ENCODE measurements at places on chromosomes 3 and 15.
A peak's percentile ranks its signal among the peaks of the same experiment; 100 is the strongest.

- no peak for DNase-seq
Observed at GRCh38 chr3:181782306-181782954, 70.7 kb downstream of the SOX2 start.

DNA sequence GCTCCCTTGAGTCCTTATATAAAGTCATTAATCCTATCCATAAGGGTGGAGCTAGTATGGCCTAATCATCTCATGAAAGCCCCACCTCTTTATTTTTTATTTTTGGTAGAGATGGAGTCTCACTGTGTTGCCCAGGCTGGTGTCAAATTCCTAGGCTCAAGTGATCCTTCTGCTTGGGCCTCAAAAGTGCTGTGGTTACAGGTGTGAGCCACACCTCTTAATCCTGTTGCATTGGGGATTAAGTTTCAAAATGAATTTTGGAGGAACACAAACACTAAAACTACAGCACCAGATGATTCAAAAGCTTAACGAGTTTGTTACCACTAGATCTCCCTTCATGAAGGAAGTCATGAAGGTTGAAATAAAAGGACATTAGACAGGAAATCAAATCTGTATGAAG is 27.7 kb downstream of the RAB7A start:
- DNase-seq: no peak

DNA sequence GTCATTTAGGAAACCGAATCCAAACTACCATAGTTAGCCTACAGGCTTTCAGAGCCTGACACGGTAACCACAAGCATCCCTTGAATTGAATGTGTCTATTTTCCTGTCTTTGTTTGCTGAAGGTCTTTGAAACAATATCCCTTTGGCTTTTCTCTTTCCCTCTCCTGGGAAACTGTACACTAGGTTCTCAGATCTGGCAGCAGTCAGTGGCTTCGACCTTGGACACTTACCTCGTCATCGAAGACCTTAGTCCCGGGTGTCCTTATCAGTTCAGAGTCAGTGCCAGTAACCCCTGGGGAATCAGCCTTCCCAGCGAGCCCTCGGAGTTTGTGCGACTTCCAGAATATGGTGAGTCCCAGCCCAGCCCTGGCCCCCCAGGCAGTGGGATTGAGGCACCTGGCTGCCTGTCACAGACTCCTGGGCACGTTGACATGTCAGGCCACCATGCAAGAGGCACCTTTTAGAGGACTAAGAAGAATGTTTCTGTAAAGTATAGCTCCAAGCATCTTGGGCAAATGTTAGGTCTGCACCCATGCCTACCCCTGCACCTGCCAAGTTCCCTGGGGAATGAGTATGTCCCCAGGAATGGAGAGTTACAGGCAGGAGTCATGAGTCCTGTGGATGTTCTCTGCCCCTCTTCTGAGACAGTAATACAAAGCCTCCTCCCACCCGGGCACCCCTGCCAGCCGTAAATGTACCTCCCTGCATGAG is 30.4 kb upstream of the UMPS start:
- DNase-seq: no peak

DNA sequence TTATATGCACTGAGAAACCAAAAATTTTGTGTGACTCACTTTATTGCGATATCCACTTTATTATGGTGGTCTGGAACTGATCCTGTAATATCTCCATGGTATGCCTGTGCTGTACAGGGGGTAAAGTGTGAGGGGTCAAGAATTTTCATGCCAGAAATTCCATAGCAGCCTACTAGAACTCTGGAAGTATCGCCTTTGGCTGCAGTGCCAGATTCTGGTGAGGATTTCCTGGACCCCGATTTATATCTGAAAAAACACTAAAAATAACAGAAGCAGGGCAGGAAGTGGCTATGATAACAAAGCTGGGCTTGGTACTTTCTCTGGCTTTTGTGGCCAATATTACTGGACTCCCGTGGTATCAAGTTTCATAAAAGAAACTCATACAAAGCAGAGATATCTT is 36.4 kb downstream of the CCDC80 start:
- no peak for DNase-seq

GRCh38 chr3:147090461-147090860 is 315.9 kb downstream of the ZIC4 start:
- no peak for DNase-seq

DNA sequence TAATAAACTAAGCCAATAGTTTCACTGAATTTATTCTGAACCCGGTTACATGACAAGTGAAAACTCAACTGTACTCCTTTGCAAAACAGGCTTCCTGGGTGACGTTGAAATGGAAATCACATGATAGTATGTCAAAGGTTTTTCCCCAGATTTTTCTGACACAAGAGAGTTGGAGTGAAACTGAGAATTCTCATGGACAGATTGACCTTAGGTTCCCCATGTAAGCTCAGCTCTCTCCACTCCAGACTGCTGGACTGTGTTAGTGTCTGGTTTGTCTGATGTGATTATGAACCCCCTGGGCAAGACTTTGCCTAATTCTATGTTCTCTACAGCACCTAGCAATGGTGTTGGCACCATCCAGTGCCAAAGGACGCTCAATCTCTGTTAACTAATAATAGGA is 219.7 kb upstream of the COL8A1 start:
- no peak for DNase-seq

- DNase-seq: no peak
Observed at GRCh38 chr3:123687286-123687685, 102.4 kb upstream of the HACD2 start.

GRCh38 chr3:88291486-88291885 is 141.7 kb downstream of the C3orf38 start:
- no peak for DNase-seq

- no peak for DNase-seq
Observed at GRCh38 chr3:98977520-98977919, 76.0 kb upstream of the DCBLD2 start.

GRCh38 chr3:5274091-5274490 is 86.6 kb downstream of the EDEM1 start:
- DNase-seq: no peak

DNA sequence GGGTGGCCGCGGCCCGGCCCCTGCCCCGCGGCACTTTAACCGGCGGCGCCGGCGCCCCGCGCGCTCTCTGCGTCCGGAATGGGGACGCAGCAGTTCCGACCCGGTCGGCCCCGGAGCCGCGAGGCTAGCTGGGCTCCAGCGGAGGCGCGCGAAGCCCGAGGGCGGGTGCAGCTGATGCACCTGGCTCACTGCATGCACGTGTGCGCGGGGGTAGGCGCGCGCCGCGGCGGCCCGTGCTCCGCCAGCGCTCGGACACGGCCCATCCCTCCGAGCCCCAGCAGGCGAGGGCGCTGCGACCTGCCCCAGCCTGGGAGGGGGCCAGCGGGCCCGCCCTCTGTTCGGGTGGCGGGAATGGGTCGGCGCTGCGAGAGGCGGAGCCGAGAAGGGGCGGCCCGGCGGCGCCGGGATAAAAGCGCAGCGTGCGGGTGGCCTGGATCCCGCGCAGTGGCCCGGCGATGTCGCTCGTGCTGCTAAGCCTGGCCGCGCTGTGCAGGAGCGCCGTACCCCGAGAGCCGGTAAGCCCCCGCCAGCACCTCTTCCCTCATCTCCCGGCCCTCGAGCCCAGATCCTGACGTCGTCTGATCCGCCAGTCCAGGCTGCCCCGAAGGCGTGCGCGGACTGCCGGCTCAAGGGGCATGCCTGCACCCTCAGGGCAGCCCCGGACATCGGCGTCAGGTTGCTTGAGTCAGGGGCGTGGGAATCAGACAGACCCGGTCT is at the start of the genes CHDH and IL17RB:
TSS of gene CHDH (minus strand) at position 286 of the 717 bp plus-strand sequence. CDS start 22,411 bp downstream, outside the sequence.
TSS of gene IL17RB (plus strand) at position 435 of the 717 bp plus-strand sequence. CDS start at position 456, 21 bp downstream.
- DNase-seq: no peak

DNA sequence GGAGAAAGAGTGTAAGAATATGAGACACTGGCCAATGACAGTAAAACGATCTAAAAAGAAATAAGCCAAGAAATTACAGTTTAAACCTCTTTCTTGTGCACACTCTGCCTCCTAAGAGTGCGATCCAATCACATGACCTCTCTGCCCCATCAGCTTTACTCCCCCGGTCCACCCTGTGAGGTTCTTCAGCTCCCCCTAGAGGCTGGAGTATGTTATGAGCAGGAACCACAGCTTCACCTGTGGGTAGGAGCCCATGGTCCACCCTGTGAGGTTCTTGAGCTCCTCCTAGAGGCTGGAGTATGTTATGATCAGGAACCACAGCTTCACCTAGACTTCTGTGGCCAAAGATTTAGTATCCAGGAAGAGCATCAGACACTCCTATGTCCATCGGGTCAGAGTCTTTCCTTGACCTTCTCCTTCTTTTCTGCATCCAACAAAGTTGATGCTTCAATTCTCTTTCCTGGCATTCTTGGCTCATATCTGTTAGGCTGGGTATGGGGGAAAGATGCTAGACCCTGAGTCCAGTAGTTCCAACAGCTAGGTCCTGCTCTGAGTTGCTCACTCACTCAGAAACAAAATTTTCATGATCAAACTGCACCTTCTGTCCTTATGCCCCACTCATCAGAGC is 164.0 kb downstream of the MINAR1 start:
- DNase-seq: peak; percentile 19

GRCh38 chr3:99544786-99545281 is 93.6 kb upstream of the COL8A1 start:
- no peak for DNase-seq

GRCh38 chr3:188489639-188490405 is 335.9 kb downstream of the LPP start:
- no peak for DNase-seq

- DNase-seq: no peak
Observed at GRCh38 chr15:65027593-65027992, 1.8 kb downstream of the MTFMT start.

DNA sequence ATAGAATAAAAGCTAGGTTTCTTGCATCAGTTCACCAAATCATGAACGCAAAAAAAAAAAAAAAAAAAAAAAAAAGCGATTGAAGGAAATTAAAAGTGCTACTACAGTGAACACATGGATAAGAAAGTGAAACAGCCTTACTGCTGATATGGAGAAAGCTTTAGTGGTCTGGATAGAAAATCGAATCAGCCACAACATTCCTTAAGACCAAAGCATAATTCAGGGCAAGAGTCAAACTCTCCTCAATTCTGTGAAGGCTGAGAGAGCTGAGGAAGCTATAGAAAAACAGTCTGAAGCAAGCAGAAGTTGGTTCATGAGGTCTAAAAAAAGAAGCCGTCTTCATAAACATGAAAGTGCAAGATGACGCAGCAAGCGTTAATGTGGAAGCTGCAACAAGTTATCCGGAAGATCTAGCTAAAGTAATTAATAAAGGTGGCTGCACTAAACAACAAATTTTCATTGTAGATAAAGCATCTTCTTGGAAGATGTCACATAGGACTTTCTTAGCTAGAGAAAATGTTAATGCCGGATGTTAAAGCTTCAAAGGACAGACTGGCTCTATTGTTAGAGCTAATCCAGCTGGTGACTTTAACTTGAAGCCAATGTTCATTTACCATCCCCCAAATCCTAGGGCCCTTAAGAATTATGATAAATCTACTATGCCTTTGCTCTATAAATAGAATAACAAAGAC is 19.2 kb downstream of the P3H2 start:
- no peak for DNase-seq

DNA sequence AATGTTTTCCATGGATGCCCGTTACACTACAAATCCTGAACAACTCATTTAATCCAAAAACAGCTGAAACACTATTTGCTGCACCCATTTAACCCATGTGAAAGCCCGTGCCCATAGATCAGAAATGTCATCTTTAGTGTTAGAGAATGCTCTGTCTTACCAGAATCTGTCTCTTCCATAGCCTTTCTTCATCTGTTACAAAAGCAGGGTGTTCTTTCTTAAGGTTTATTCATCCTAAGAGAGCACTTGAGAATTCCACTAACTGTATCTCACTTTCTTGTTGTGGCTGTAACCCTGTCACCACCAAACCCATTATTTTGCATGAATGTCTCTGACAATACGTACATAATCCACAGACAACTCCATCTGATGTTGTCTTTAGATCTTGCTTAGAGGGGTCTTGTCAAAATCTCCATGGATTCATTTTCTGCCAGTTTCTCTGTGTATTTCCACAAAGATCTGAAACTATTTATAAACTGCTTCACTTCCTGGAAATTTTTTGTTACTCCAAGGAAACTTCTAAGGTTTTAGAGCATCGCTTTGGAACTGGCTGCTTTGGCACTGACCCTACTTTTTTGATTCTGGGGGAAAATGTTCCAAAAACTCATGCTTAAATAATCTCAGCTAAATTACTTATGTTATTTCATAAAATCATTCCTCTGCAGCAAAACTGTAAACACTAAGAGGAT is 167.8 kb upstream of the CCDC54 start:
- DNase-seq: no peak

- DNase-seq: no peak
Observed at GRCh38 chr15:96052154-96052553, 278.3 kb upstream of the NR2F2 start.

DNA sequence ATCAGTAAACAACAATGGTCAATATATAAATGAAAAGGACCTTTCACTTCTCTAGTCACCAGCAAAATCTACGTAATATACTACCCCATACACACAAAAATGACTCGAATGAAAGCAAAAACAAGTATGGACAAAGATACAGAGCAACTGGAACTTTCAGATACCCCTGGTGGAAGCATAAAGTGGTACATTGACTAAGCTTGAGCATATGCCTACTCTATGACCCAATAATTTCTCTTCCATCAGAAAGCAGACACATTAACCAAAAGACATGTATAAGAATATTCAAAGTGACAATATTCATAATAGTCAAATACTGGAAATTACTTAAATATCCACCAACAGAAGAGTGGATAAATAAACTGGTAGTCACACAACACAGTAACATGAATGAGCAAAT is 86.0 kb downstream of the EFL1 start:
- no peak for DNase-seq

GRCh38 chr3:145967043-145967442 is 193.9 kb downstream of the PLOD2 start:
- DNase-seq: no peak

- DNase-seq: no peak
Observed at GRCh38 chr15:64597477-64597822, 137.1 kb downstream of the ZNF609 start.

- no peak for DNase-seq
Observed at GRCh38 chr3:191246630-191247029, 47.6 kb downstream of the OSTN start.

- no peak for DNase-seq
Observed at GRCh38 chr3:107664614-107665013, 141.9 kb downstream of the BBX start.

GRCh38 chr3:38519000-38519399 is 22.9 kb downstream of the EXOG start:
- DNase-seq: no peak

- no peak for DNase-seq
Observed at GRCh38 chr15:38486936-38487335, 33.0 kb downstream of the FAM98B start.

DNA sequence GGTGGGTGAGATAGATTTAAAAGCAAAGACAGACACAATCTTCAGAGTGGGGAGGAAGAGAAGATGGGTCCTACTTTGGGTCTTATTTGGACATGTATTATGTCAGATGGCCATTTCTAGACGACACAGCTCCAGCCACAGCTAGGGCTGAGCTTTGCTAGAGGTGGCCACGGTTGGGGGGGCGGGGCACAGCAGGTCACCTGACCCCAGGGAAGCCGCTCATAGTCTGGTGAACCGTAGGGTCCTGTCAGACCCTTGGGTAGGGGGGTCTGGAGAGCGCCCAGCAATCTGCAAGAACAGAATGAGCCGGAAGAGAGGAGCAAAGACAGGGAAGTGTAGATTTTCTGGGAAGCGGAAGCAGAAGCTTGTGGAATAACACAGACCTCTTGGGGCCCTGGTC is 6.6 kb downstream of the EPB42 start:
- DNase-seq: no peak

All from GOT3 (cell line).